ENCODE measurements at places on chromosomes 4 and X.

DNA sequence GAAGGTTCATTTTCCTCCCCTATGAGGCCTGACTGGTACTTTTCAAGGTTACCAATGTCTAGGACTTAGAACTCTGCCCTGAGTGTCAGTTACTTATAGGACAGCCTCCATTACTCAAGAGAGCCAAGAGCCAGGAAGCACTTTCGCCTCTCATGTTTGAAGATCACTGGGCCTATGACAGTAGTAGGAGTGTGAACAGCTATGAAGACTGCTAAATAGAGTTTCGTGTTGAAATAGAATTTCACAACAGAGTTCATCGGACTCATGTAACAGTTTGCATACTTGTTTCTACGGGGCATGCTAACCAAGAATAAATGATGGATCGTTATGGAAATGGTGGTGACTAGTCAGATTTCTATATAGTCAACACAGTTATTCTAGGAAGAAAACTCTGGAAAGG lies 97.8 kb upstream of the GPC4 start:
- DNase-seq, result no peak

- DNase-seq, result no peak
Observed at GRCh38 chr4:159390648-159391047, 287.8 kb downstream of the RAPGEF2 start.

DNA sequence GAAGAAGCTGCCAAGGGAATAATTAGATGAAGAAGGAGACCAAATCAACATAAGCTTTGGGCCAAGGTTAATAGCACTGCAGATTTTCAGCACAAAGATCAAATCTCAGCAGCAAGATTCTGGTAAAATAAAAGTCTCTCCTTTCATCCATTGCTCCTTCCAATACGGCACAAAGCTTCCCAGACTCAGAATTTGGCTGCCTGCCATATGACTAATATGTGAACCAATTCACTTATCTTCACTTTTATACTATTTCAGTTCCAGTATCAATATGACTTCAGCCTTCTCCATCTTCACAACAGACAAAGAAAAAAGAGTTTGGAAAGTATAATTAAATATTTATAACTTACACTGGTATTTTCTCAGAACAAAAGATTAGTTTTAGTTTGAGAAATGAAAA lies 978.3 kb upstream of the GRID2 start:
- DNase-seq, result no peak

GRCh38 chr4:120096508-120097297 lies 30.1 kb upstream of the MAD2L1 start:
- DNase-seq, result no peak

GRCh38 chr4:85772470-85772869 lies 297.5 kb downstream of the ARHGAP24 start:
- DNase-seq, result no peak
